ENCODE measurements at places on chromosomes 13 and 19.

DNA sequence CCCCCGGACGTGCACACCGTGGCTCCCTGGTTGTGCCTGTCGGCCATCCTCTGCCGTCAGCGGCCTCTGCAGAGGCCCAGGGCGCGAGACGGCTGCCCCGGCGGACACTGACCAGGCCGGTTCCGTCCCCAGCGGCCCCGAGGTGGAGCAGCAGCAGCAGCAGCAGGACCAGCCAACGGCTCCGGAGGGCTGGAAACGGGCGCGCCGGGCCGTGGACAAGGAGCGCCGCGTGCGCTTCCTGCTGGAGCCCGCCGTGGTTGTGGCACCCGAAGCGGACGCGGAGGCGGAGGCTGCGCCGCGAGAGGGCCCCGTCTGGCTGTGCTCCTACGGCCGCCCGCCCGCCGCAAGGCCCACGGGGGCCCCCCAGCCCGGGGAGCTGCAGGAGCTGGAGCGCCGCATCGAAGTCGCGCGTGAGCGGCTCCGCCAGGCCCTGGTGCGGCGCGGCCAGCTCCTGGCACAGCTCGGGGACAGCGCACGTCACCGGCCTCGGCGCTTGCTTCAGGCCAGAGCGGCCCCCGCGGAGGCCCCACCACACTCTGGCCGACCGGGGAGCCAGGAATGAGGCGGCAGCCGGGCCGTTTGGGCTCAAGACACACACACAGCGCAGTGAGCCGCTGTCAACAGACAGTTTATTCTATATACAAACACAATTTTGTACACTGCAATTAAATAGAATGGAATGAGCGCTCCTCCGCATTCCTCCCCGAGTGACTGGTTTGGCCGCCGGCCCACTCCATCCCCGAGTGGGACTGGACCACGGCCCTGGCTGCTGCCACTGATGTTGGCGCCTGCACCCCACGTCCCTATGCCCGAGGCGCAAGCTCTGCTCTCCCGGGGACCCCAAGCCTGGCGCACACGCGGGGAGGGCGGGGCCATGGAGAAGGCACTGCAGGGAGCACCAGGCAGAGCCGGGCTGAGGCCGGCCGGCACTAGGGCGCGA lies 9.1 kb downstream of the GRIN3B start:
- no peak for DNase-seq

- DNase-seq, result no peak
Observed at GRCh38 chr19:7879111-7879807, 5.1 kb upstream of the PRR36 start.

GRCh38 chr13:44870456-44870929 lies 118.8 kb downstream of the NUFIP1 start:
- DNase-seq, result no peak

DNA sequence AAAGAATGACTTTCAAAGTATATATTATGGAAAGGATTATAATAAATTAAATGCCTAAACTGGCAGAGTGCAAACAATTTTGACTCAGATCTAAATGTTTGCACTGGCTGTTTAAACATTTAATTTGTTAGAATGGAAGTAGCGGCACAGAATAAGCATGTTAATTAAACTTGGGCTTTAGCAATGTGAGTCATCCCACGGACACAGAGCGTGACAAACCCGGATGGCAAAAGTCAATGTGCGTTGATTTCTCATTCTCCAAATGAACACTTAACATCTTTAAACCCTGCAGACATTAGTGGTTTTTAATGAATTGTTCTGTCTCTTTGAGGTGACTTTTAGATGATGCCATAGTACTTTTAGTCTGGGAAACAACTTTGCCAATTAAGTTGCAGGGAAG lies 38.4 kb downstream of the PCDH8 start:
- DNase-seq, result no peak

DNA sequence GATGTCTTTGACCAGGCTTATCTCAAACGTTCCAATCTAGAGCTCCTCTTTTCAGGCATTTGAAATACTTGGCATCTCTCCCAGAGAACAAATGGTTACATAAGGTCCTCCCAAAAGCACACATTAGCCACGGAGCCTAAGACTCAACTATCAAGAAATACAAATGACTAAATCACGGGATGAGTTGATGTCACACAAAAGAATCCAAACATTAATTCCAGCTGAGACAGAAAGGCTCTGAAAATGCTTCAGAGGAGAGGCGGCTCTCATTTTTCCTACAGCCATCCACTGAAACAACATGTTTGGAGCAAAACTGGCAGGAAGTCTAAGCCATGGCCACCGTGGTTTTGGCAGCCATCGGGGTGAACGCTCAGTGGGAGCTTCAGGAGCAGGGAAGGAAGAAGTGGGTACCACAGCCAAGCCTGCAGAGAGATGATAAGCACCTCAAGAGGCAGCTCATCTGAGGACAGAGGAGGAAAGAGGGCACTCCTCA lies 122.5 kb downstream of the STK24 start:
- no peak for DNase-seq

GRCh38 chr13:33183431-33184111 lies 102.0 kb downstream of the STARD13 start:
- DNase-seq, result no peak

DNA sequence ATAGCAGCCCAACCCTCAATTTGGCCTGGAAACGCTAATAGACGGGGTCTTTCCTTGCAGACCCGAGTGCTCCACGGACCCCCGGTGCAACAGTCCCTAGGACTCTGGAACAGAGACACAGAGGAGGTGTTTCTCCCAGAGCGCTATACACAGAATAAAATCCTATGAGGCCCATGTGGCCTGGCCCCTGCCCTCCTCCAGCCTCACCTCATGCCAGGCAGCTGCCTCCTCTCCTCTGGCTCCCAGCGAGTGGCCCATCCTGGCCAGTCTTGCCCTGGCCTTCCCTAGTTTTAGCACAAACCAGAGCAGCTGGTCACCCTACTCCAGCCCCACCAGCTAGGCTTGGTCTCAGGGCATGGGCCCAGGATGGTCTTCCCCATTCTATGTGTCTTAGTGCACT lies 20.3 kb downstream of the POP4 start:
- no peak for DNase-seq

DNA sequence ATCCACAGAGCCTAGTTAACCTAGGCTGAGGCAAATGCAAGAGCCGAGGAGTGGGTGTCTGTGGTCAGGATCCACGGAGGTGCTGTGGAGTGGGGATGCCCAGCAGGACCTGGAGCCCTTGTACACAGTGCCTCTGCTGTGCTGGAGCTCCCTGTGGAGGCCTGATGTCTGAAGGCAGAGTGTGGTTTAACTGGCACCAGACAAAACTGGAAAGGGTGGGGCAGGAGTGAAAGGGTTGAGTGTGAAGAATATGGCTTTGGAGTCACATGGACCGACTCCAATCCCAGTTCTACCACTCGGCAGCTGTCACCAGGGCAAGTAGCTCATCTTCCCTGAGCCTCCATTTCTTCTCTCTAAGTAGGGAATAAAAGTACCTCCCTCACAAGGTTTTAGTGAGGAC lies 60.3 kb upstream of the GPR12 start:
- DNase-seq, result no peak

DNA sequence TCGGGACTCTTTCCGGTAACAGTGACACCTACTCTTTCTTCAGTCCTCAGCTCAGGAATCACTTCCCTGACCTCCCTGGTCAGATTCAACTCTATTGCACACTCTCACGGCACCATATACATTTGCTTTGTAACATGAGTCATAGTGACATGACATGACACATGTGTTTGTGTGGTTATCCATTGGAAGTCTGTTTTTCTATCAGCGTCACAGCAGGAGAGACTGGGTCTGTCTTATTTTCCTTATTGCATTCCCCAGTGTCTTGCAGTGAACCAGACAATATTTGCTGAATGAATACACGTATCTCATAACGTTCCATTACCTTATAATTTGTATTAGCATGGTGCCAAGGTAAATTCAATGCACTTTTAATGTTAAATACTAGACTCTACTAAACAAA lies 102.0 kb downstream of the DCLK1 start:
- no peak for DNase-seq

GRCh38 chr13:49428041-49428763 lies 15.7 kb downstream of the CAB39L start:
- no peak for DNase-seq

DNA sequence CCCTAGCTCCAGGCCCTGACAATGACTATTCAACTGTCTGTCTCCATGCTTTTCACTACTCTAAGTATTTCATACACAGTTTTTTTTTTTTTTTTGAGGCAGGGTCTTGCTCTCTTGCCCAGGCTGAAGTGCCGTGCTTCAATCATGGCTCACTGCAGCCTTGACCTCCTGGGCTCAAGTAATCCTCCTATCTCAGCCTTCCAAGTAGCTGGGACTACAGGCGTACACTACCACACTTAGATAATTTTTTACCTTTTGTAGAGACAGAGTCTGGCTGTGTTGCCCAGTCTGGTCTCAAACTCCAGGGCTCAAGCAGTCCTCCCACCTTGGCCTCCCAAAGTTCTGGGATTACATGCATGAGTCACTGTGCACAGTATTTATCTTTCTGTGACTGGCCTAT lies 815.4 kb downstream of the DACH1 start:
- DNase-seq, result no peak

DNA sequence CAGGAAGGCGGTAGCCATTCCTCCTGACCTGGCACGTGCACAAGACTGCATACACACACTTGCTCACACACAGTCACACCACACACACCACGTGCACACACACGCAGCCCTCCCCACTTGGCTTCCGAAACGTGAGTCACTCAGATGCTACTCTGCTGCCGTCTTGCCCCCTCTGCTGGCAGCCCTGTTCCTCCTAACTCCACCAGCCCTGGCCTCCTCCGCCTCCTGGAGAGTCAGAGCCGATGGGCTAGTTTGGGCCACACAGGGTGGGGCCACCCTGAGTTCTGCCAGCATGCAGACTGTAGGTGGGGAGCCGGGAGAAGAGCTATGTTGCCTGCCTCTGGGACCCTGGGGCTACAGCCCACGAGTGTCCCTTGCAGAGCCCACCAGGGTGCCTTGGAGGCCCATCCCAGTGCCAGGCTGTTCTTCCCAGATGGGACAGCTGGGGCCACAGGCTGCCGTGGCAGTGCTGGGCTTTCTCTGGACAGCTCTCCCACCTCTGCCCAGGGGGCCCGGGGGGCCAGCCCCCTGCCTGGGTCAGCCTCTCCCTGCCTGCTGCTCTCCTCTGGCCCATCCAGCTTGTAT lies 12.1 kb downstream of the PIN1 start:
- DNase-seq, result peak; percentile 57

- DNase-seq, result no peak
Observed at GRCh38 chr19:2255982-2256685, at the start of gene JSRP1. Gene JSRP1 (minus strand): TSS chr19:2256417. CDS start chr19:2255314, 1,103 bp downstream.

- DNase-seq, result no peak
Observed at GRCh38 chr19:29886586-29886985, 55.5 kb upstream of the URI1 start.

GRCh38 chr13:28448651-28449358 lies 46.1 kb downstream of the FLT1 start:
- DNase-seq, result no peak
